Mesenchymal stem cell (in vitro differentiated cells and primary cell): ENCODE measurements at places on chromosomes 11 and 22.
A peak's percentile ranks its signal among the peaks of the same experiment; 100 is the strongest.

DNA sequence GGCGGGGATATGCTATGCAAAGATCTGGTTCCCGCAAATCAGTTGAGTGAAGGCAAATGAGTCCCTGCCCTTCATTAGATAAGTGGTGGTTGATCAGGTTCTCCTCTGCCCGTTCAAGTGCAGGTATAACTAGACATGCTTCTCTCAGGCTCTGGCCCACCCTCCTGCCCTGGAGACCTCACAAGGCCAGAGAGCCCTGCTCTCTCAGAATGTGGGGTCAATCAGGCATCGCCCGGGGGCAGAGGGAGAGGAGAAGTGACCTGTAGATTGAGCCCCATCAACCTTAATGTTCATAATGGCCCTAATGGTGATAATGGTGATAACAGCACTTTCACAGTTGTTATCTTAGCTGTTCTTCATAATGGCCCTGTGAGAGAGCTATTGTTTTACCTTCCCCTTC is 224.3 kb downstream of the DSCAML1 start:
- DNase-seq = no peak

- peak; percentile 58 for DNase-seq
Observed at GRCh38 chr11:35907648-35908431, 36.0 kb upstream of the LDLRAD3 start.

- peak; percentile 98 for DNase-seq
Observed at GRCh38 chr22:24985826-24986214, 33.3 kb downstream of the KIAA1671 start.

GRCh38 chr22:28505416-28506149 is 174.1 kb downstream of the TTC28 start:
- DNase-seq = no peak

GRCh38 chr22:45502215-45503049 is at the start of gene FBLN1:
FBLN1 (plus strand) TSS chr22:45502883; CDS start chr22:45502986, 103 bp downstream.
- DNase-seq = peak; percentile 56

GRCh38 chr11:105929084-105929955 is 92.7 kb downstream of the MSANTD4 start:
- no peak for DNase-seq

GRCh38 chr11:45411228-45411946 is 125.2 kb upstream of the SYT13 start:
- peak; percentile 42 for DNase-seq

- DNase-seq = no peak
Observed at GRCh38 chr11:35747668-35748067, 85.1 kb downstream of the TRIM44 start.

- no peak for DNase-seq
Observed at GRCh38 chr11:33575311-33575710, 125.3 kb downstream of the C11orf91 start.

GRCh38 chr11:126843096-126843495 is 157.5 kb downstream of the KIRREL3 start:
- DNase-seq = no peak

- no peak for DNase-seq
Observed at GRCh38 chr11:9662273-9662672, 1.6 kb upstream of the SWAP70 start.

GRCh38 chr11:69560141-69560790 is 78.8 kb downstream of the LINC01488 start:
- no peak for DNase-seq

- DNase-seq = no peak
Observed at GRCh38 chr11:31798554-31799434, 12.3 kb downstream of the PAX6 start.
